Purkinje cell (primary cell): ENCODE measurements at places on chromosomes 16 and 17. TPM values are rescaled to one million over a fixed set of nuclear protein-coding genes. Genes with fewer than 3 reads are reported as not detected.

The BRIP1 gene
- 3.1 and 3.5 TPM in 2 replicates for polyA plus RNA-seq

The MYADML2 gene
- 0.26 and 0.84 TPM in 2 replicates for polyA plus RNA-seq

The SETD1A gene
- 0.27 and 0.34 TPM in 2 replicates for polyA plus RNA-seq

The CCL4 gene
- polyA plus RNA-seq: not detected in 2 replicates

The LPO gene
- polyA plus RNA-seq: not detected in 2 replicates

The TMEM238L gene
- not detected in 2 replicates for polyA plus RNA-seq

The ZNF624 gene
- 2.9 and 8.0 TPM in 2 replicates for polyA plus RNA-seq

The CCDC200 gene
- polyA plus RNA-seq: not detected in 2 replicates

The ALOX15B gene
- polyA plus RNA-seq: not detected in 2 replicates

The MYL4 gene
- 1.5 TPM in 1 of 2 replicates, not detected in the other for polyA plus RNA-seq

The ZNHIT3 gene
- 211 and 219 TPM in 2 replicates for polyA plus RNA-seq
